GM12864 (cell line): ENCODE measurements at places on chromosomes 1 and 21.

- no peak for DNase-seq
These were observed 124.2 kb upstream of the LYPLAL1 start for GRCh38 chr1:219049501-219049900.

- no peak for DNase-seq
These were observed 239.5 kb downstream of the FOXD2 start for GRCh38 chr1:47677241-47677940.

DNA sequence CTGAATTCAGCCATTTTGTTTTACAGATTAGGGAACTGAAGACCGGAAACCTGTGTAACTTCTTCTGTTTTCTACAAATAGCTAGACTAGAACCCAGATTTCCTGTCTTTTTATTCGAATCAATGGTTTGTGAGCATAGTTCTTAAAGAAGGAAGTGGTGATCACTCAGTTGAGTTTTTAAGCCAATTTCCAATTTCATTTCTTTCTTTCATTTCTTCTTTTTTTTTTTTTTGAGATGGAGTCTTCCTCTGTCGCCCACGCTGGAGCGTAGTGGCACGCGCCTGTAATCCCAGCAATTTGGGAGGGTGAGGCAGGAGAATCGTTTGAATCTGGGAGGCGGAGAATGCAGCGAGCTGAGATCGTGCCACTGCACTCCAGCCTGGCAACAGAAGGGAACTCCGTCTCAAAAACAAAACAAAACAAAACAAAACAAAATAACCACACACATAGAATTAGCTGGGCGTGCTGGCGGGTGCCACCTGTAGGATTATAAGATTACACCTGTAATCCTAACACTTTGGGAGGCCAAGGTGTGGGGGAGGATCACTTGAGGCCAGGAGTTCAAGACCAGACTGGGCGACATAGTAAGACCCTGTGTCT, 3.0 kb upstream of the MDM4 start:
- peak; percentile 93 for DNase-seq

GRCh38 chr1:12067900-12068821, 5.1 kb downstream of the TNFRSF8 start:
- peak; percentile 80 for DNase-seq

GRCh38 chr1:228216371-228217320, 8.8 kb downstream of the OBSCN start:
- no peak for DNase-seq

- no peak for DNase-seq
These were observed 623 bp downstream of the CAPN2 start for GRCh38 chr1:223712850-223713474.

- DNase-seq = no peak
These were observed 75.7 kb downstream of the NTMT2 start for GRCh38 chr1:170221495-170221894.

DNA sequence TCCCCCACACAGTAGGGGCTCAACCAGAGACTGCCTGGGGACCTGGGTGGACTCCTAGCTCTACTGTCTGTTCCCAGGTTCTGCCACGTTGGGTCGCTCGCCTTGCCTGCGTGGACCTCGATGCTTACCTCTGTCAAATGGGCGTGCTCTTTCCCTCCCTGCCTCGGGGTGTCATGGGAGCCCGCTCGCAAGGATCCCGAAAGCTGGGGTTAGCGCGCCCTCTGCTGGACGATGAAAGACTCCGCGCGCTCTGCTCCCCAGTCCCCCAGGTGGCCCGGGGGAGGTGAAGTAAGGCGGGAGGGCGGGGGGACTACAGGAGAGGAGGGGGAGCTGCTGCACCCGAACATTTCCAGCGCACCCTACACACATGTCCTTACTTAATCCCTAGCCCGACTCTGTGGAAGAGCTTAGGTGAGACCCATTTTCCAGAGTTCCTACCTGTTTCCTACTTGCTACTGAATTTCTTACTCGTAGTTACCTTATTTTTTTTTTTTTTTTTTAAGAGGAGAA, 2.3 kb upstream of the BSND start:
- peak; percentile 27 for DNase-seq

DNA sequence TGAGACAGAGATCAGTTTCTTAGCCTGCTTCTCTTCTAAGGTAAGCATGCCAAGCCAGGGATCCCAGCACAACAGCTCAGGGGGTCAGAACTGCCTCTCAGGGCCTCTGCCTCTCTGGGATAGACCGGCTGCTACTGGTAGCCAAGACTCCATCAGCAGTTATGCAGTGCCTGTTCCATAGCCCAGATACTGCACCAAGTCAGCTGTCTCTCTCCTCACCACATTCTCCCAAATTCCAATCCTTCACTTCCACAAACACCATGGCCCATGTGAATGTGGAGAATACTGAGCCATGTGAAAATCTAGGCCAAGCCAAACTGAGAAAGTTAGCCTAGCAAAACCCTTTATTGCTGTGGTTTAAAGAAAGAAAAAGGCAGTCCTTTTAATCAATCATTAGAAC, 37.5 kb downstream of the CDC42BPA start:
- DNase-seq = no peak

GRCh38 chr1:182357171-182357570, 34.4 kb downstream of the GLUL start:
- no peak for DNase-seq

DNA sequence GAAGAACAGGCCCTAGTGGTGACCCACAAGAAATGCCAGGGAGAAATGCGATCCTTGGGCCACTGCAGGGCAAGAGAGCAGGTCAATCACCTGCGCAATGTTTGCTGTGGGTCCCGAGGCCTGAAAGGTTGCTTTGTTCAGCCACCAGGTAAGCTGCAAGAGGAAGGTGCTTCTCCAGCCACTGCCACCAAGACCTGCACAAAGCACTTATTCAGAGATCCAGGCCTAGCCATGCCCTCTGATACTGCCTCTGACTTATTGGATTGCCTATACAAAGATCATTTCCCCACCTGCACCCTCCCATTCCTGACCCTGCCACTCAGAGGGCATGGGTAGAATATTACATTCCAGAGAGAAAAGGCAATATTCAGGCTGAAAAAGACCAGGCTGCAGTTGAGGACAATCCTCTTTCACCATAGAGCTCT, 349.4 kb upstream of the NFIA start:
- no peak for DNase-seq

DNA sequence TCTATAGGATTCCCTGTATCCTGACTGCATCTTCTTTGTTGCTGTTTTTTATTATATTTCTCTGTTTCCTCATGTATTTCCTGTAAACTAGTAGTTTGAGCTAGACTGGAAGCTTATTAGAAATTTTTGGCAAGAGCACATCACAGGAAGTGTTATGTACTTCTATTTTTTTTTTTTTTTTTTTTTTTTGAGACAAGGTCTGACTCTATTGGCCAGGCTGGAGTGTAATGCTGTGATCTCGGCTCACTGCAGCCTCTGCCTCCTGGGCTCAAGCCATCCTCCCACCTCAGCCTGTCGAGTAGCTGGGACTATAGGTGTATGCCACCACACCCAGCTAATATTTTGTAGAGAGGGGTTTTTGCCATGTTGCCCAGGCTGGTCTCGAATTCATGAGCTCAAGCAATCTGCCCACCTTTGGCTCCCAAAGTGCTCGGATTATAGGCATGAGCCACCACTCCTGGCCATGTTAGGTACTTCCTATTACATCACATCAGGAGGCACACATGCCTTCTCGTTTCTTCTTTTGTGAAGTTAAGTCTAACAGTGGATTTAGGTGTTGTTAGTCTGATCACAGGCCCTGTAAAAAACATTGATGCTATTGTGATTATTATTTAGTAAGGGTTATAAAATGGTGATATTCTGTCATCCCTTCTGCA, 12.5 kb downstream of the C1orf21 start:
- no peak for DNase-seq

DNA sequence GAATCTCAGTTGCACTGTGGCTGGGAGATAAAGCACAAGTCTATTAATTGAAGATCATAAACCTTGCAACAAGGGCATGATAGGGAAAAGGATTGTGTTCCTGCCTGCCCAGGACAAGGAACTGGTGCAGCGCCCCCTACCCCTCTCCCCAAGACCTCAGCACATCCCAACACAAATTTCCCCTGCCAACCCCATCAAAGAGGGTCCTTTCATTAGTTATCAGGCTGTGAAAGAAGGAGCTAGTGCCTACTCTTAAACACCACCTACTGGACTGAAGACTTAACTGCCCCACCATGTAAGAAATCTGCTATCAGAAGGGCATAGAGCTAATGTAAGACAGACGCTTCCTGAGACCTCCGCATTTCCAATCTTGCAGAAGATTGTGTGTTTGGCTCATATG, 372.6 kb downstream of the AGBL4 start:
- DNase-seq = no peak

- no peak for DNase-seq
These were observed 136.8 kb downstream of the GLIS1 start for GRCh38 chr1:53601867-53602775.

DNA sequence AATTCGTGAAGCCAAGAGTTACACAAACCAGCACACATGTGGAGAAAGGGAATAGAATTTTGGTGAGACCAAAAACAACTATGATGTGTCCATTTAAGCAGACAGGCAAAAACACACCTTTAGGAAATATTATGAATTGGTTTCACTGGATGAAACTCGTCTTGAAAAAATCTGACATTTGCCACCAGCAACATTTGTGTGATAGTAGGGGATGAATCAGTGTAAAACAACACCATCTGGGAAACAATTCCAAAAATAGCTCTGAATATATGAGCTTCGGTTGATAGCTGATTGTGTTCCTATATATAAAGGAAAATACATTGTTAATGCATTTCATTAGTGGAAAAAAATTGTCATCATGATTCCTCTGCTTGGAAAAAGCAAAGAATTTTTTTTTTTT, 327.8 kb downstream of the PAPPA2 start:
- DNase-seq = no peak

- no peak for DNase-seq
These were observed 16.5 kb upstream of the PKP1 start for GRCh38 chr1:201266774-201267173.

DNA sequence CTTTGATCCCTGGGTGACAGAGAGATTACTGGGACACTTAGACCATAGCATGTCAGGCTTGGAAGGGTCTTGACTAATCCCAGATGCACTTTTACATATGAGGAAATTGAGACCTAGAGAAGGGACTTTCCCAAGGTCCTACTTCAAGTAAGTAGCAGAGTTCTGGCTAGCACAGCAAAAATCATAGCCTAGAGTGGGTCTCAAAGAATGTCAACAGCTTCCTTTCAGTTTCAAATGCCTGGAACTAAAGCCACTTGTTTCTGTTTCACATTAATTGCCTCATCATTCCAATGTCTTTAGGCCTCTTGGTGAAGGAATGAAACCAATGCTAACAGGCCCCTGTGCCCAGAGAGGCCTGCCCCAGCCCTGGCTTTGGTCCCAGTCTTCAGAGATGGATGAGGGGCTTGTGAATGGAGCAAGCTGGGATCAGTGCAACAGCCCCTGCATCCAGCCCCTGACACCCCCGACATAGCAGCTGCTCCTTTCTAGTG, 26.6 kb downstream of the ATF3 start:
- DNase-seq = no peak

- DNase-seq = peak; percentile 84
These were observed at the start of gene CD101 for GRCh38 chr1:117001254-117001927. TSS of gene CD101 (plus strand) at chr1:117001760. CDS start at chr1:117001818, 58 bp downstream.

- DNase-seq = no peak
These were observed 7.0 kb upstream of the TRIT1 start for GRCh38 chr1:39890273-39890672.

GRCh38 chr1:159751031-159751430, 29.7 kb upstream of the DUSP23 start:
- DNase-seq = no peak

DNA sequence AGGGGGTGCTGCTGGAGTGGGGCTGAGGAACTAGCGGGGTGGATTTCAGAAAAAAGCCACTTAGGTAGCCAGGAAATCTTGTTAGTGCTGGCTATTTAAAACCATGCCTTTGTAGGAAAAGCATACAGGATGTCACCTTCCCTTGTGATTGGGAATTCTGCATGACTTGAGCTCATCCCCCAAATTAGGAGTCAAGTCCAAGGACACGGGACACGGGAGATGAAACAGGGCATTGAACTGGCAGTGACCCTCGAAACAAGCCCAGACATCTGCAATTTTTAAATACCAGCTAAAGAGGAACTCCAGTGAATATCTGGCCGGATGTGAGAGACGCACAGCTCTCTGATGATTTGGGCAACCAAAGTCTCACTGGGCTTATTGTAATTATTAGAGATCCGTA, 32.8 kb downstream of the C2CD2 start:
- no peak for DNase-seq

DNA sequence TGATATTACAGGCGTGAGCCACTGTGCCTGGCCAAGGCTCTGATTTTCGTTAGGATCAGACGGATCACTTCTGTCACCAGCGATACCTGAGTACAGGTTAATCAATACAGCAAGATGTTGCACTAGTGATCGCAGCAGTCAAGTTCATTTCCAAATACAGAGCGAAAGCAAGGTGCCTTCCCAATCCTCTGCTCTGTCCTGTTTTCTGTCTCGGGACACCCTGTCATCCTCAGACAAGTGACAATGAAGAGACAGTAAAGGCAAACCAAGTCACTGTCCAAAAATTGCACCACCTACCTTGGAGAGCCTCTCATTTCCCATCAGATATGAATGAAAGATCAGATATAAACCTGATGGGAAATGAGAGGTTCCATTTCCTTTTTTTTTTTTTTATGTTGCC, 5.6 kb upstream of the CLDN14 start:
- DNase-seq = no peak

DNA sequence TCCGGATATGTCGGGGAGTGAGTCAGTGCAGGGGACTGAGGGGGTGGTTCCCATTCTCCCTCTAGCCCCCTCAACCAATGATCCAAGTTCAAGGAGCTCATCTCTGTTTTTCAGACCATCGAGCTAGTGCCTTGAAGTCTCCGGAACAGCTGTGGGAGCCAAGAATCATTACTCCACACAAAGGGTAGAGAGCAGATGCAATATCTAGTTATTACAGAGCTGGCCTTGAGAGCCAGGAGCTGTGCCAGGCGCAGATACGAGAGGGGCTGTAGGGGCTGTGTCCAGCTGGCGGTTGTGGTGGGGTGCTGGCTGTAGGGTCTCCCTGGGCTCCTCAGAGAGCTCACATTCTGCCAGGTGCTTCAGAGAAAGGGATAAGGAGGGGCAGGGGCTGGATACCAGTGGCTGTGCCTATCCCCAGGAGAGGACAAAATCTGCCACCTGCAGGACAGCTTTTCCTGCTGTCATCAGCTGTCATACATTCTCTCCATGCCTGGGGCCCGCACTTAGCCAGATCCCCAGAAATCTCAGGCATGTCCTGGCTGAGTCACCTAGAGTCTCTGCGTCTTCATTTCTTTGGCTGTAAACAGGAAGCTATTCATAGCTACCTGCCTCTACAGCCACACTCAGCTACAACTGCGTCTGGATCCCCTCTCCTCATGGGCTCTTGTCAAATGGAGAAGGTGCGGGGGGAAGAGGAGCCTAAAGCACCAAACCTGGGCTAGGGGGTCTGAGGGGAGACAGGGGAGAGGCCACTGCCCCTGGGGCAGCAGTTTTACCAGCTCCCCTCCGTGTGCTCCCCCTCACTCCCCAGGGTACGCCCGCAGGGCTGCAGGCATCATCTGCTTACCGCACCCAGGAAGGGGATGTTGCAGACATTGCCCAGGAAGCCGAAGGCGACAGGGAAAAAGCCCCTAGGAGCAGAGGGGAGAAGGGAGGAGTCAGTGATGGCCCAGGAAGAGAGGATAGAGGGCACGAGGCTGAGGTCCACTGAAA, 2.4 kb upstream of the KISS1 start:
- no peak for DNase-seq

GRCh38 chr21:44496564-44497550, 41.5 kb downstream of the LRRC3 start:
- DNase-seq = no peak

- no peak for DNase-seq
These were observed at the start of gene ADORA1 for GRCh38 chr1:203127666-203128430. TSS of gene ADORA1 (plus strand) at chr1:203127726. CDS start at chr1:203128842, 1,116 bp downstream.
